ENCODE measurements at places on chromosomes 2 and 18. TPM values are rescaled to one million over a fixed set of nuclear protein-coding genes. Genes with fewer than 3 reads are reported as not detected.

The SLC23A3 gene
- total RNA-seq, result 0.31 TPM

The FBLN7 gene
- total RNA-seq, result 0.62 TPM

The GPR45 gene
- 0.78 TPM for total RNA-seq

The DLX2 gene
- 3.3 TPM for total RNA-seq

The VAMP5 gene
- total RNA-seq, result 3.6 TPM

The SPDYA gene
- total RNA-seq, result 1.4 TPM

The MSH2 gene
- 75.6 TPM for total RNA-seq

The PRKAG3 gene
- not detected for total RNA-seq

DNA sequence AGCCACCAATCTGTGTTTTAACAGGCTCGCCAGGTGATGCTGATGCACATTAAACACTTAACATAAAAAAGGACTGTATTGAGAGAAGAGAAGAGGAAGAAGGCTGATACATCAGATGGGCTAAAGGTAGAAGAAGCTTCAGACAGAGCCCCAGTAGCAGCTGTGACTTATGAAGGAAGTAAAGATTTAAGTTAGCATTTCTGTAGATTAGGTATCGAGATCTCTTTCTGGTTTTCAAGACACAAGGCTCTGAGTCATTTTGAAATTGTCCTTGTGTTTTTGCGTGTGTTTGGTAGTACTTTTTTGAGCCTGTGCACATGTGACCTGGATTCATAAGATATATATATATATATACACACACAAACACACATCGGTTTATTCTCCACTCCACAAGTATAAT, 40.6 kb upstream of the GCFC2 start:
- no peak for DNase-seq

- DNase-seq, result no peak
Measured at GRCh38 chr18:55900380-55900779, 312.4 kb upstream of the TCF4 start.

GRCh38 chr2:225437319-225437718, 37.8 kb downstream of the NYAP2 start:
- no peak for DNase-seq

- no peak for DNase-seq
Measured at GRCh38 chr2:106065268-106065982, 128.7 kb downstream of the UXS1 start.

DNA sequence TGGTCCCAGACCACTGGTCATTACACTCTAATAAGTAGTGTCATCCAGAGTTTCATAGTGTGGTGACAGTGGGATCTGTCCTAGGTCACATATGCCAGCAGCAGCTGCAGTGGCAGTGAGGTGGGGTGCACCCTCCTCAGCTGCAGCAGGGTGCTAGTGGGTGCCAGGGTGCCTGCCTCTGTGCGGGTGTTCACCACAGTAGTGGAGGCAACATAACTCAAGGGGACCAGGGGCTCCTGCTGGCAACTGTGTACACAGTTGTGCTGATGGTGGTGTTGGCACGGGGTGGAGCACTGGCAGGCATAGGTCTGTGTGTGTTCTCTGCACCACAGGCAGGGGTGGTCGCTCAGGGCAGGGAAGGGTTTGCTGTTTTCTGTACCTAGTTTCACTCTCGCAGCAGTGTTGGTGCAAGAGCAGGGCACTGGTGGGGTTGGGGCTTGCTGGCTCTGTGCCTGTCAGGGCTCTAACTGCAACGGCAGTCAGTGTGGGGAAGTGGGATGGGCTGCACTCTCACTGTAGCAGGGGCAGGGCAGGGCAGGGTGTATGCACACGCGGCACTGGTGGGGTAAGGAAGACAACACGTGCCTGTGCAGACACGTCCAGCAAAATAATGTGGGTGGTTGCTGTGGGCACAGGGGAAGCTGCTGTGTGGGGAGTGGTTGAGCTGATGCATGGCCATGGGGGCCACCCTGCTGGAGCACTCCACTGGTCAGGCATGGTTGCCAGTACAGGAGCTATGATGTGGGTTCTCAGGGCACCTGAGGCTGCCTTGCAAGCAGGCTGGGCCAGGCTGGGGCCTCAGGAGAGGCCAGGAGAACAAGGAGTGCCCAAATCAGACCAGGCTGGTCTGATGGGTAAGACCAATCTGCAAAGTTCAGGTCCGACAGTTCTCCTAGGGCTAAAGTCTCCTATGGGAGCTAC, 226.6 kb downstream of the MEIS1 start:
- DNase-seq, result no peak

GRCh38 chr18:2409906-2410305, 161.4 kb downstream of the METTL4 start:
- DNase-seq, result no peak

DNA sequence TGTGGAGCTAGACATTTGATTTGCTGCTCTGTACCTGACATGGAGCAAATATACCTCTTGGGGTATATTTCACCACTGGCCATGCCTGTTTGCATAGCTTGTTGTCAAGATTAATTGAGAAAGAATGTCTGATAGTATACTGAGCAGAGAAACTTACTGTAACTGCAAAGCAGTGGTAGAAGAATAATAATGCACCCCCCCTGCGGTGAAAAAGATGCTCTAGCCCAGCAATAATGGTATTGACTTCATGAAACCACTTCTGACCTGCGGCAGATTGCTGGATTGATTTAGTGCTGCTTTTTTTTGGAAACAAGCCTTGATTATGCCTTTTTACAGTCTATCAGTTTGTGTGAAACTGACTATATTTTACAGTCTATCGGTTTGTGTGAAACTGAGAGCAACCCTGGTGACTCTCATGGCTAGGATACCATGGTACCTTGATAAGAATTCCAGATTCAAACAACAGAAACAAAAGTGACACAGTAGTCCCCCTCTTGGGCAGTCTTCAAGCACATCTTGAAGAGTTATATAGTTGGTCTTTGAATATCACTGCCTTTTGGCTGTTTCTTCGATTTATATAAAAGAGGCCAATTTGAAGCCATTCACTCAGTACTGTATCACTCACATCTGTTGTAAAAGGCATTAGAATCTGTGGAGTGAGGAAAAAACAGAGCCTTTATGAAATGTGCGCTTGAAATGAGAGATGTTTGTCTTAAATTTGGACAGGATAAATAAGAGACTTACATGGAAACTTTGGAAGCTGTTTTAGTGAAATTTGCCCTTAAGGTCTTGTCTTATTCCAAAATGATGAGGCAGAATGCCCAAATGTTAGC, 102.5 kb downstream of the FMNL2 start:
- DNase-seq, result no peak

GRCh38 chr2:176500901-176501300, 231.7 kb downstream of the MTX2 start:
- DNase-seq, result no peak

DNA sequence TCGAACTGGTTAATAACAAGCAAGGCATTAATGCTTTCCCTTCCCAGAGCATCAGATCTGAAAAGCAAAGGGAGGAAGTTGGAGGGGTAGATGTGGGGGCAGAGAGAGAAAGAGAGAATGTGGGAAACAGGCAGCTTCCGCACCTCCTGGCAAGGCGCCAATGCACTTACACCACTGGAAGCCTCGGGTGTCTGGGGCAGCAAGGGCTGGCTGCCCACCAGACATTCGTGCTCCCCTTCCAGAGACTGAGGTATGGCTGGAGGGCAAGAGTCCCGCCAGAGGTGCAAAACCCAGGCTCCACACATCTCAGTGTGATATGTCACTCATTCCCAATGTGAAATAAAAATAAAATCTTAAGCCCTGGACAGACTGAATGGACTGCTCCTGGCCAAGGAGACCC, 46.4 kb downstream of the TEX51 start:
- DNase-seq, result no peak

- DNase-seq, result no peak
Measured at GRCh38 chr2:105800036-105800713, 55.5 kb downstream of the NCK2 start.

- no peak for DNase-seq
Measured at GRCh38 chr18:74063557-74063956, 84.1 kb downstream of the FBXO15 start.

- no peak for DNase-seq
Measured at GRCh38 chr18:50949185-50949584, 18.7 kb upstream of the ELAC1 start.

DNA sequence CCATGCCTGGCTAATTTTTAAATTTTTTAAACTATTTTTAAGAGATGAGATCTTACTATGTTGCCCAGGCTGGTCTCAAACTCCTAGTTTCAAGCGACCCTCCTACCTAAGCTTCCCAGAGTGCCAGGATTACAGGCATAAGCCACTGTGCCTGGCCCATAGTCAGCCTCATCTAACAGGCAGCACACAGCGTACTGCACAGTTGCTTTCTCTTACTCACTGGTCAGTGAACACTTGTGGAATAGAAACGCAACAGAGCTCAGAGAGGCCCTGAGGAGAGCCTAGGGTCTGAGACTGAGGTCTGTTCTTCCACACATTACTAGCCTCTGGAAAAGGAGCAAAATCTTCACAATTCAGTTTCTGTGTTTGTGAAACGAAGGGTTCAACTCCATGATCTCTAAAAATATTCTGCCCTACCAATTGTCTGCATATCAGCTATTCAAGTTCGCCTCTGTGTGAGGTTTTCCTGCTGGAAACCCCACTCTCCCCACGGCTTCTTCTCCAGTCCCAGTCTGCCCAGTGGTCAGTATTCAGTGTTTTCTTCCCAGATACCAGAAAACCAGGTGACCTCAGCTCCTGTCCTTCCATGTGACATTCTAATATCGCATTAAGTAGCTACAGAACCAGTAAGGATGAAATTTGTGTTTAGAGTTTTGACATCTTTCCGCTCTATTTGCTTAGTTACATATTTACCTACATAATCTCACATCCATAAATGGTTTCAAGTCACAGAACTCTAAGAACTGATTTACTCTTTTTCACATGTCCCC, 26.6 kb upstream of the SNTG2 start:
- DNase-seq, result no peak

DNA sequence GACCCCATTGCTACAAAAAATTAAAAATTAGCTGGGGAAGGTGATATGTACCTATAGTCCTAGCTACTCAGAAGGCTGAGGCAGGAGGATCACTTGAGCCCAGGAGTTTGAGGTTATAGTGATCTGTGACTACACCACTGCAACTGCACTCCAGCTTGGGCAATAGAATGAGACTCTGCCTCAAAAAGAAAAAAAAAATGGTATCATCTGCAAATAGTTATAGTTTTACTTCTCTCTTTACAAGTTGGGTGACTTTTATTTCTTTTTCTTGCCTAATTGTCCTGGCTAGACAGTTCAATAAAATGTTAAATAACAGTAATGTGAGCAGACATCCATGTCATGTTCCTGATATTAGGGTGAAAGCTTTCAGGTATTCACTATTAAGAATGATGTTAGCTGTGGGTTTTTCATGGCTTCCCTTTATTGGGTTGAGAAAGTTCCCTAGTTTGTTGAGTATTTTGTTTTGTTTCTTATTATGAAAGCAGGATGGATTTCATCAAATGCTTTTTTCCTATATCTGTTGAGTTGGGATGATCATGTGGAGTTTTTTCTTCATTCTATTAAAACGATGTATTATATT, 24.9 kb upstream of the ACOXL start:
- no peak for DNase-seq

GRCh38 chr2:36965751-36966369, 476 bp downstream of the STRN start:
- DNase-seq, result no peak

- no peak for DNase-seq
Measured at GRCh38 chr18:62357079-62357719, 32.1 kb downstream of the TNFRSF11A start.

DNA sequence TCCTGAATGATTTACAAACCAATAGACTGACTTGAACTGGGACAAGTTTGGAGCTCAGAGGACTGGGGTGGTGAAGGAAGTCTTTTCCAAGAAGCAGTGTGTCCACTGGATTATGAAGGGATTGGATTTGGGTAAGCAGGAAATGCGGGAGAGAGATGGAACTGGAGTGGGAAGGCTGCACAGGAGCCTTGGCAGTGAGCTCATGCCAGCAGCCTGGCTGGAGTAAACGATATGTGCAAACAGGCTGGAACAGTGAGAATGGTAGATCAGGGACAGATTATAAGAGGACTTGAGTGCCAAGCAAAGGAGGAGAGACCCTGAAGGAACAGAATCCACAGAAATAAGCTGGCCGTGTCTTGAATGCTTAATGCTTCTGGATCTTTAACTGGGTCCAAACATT, 121.9 kb upstream of the GATA6 start:
- no peak for DNase-seq

- DNase-seq, result no peak
Measured at GRCh38 chr2:187552828-187553681, 1.2 kb downstream of the TFPI start.

DNA sequence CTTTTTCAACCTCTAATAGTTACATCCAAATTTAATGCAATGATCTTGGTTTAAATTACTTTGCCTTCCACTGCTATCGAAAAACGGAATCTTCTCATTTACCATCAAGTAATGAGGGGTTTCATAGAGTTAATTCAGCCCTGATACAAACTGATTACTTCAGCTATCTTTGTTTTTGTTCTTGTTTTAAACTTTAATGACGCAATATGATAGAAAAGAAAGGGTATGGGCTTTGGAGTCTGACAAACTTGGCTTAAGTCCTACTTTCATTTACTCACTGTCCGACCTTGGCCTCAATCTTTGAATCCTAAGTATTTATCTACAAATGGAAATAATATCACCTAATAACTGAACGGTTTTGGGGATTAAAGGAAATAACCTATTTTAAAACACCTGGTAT, 16.1 kb downstream of the ADAM17 start:
- DNase-seq, result no peak

GRCh38 chr2:169222665-169223064, 139.7 kb downstream of the LRP2 start:
- no peak for DNase-seq

DNA sequence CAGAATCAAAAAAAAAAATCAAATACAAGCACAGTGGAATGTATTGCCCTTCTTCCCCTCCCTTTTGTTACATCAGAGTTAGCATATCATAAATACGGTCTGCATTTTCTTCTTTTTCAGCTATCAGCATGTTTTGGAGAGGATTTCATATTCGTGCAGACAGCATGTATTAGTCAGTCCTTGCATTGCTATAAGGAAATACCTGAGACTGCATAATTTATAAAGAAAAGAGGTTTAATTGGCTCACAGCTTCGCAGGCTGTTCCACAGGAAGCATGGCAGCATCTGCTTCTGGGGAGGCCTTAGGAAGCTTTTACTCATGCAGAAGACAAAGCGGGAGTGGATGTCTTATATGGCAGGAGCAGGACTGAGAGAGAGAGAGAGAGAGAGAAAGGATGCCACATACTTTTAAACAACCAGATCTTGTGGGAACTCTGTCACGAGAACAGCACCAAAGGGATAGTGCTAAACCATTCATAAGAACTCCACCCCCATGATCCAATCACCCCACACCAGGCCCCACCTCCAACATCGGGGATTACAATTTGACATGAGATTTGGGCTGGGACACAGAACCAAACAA, 8.9 kb downstream of the IL1B start:
- DNase-seq, result no peak

GRCh38 chr2:238220892-238221521, 17.5 kb upstream of the ILKAP start:
- DNase-seq, result peak; percentile 57

- no peak for DNase-seq
Measured at GRCh38 chr2:196242131-196242620, 70.8 kb upstream of the STK17B start.

DNA sequence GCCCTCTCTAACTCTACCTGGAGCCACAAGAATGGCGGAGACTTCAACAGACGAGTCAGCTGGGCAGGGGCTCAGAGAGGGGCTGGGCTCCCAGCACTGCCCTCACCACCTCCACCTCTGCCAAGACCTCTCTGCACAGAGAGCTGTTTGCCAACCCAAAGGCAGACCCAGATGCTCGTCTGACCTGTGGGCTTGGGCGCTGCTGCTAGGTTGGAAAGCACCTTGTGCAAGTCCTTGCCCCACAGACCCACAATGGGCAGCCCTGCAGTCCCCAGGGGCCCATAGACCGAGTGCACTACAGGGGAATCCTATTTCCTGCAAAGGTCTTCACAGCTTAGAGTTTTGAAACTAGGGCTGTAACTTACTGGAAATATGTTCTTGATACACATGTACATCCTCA, 13.3 kb downstream of the ACKR3 start:
- DNase-seq, result no peak
